ENCODE measurements at places on chromosomes 12 and 14.

GRCh38 chr12:15956413-15957185, 45.5 kb downstream of the DERA start:
- no peak for DNase-seq

DNA sequence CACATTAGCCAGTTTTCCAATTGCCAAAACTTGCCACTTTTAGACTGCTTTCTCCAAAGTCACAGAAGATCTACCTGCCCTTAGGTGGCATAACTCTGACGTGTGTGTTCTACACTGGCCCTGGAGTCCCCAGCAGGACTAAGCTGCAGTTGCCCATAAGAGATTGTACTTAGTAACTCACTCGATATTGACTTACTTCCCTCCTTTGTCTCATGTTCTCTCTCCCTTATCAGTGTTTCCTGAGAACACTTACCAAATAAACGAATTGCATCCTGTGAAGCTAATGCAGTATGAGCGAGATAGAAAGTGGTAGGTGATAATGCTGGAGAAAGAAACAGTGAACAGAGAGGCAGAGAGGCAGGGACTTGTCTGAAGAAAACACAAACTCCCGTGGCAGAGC, 117.2 kb downstream of the NUAK1 start:
- DNase-seq: no peak

DNA sequence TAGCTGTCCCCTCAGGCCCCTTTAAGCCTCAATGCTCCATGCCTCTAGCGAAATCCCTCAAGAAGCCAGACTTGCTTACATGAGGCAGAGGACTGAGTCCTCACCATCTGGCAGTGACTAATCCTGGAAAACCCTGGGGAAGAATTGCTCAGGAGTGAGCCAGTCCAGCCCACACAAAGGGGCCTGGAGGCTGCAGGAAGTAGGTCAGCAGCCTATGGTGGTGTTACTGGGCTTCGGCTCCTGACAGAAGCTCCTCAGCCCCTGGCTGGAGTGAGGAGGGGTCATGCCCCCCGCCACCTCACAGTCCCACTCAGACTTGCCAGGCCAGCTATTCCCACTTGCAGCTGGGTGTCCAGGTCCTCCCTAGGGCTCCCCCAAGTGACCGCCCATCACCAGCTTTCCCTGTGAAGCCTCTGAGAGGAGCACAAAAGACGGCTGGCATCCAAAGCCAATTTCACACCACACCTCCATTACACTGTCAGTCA, 250.5 kb downstream of the DPF3 start:
- no peak for DNase-seq

DNA sequence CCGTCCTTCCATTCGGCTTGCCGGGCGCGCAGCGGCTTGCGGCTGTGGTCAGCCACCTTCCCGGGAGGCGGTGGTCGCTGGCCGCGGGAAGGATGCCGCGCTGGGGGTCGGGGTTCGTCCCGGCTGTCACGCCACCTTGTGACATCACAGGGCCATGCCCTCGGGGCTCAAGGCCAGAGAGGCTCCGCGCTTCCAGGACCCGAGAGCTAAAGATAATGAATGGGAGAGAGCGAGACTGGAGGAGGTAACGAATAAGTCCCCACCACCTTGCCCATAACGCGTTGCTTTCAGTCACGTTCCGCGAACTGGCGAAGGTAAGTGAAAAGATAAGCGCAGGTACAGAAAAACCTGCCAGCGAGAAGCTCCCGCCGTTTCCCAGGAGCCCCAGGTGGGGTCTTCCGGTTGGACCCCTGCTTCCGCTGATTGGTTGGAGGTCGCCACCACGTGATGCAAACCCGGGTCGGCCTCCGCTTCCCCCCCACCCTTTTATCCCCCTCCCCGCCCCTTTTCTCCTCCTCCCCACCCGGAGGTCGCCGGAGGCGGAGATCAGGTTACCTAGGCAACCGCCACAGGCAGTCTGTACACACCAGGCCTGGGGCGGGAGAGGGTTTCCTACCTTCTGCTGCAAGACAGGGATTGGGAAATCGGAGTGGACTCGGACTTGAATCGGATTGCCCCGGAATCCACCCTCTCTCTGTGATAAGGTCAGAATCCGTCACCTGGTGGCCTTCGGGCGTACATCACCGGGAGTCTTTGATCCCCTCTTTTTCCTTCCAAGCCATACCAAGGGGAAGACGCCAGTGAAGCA, at the start of gene LRRC9:
Gene LRRC9, plus strand, starts transcription at position 575 of the 808 bp plus-strand sequence.
- peak; percentile 48 for DNase-seq

DNA sequence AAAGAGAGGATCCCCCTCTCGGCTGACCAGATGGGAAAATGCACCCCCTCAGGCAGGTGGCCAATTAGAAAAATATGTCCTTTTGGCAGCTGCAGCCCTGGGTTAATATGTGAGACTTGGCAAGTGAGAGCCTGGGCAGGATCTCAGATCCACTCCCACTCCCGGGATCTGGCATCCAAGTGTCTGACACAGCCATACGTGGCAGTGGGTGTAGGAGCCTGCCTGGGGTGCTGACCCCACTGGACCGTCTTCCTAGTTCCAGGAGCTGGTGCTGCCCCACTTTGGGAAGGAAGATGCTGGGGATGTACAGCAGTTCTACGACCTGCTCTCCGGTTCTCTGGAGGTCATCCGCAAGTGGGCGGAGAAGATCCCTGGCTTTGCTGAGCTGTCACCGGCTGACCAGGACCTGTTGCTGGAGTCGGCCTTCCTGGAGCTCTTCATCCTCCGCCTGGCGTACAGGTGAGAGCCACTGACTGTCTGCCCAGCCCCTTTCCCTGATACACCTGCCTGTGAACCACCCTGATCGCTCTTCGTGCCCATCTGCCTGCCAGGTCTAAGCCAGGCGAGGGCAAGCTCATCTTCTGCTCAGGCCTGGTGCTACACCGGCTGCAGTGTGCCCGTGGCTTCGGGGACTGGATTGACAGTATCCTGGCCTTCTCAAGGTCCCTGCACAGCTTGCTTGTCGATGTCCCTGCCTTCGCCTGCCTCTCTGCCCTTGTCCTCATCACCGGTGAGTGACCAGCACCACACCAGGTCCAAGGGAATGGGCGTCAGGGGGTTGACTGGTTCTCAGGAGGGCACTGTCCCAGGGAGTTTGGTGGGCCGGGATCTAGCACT, 5.8 kb downstream of the NR4A1 start:
- DNase-seq: no peak

GRCh38 chr12:93122569-93123091, 193.5 kb upstream of the EEA1 start:
- no peak for DNase-seq

- DNase-seq: no peak
Measured at GRCh38 chr14:52069307-52070050, 620 bp upstream of the NID2 start.

- no peak for DNase-seq
Measured at GRCh38 chr12:76627346-76628135, 68.0 kb upstream of the OSBPL8 start.

GRCh38 chr14:40417777-40418401, 985.7 kb upstream of the FBXO33 start:
- no peak for DNase-seq

- no peak for DNase-seq
Measured at GRCh38 chr14:78790271-78790670, 620.1 kb downstream of the NRXN3 start.

DNA sequence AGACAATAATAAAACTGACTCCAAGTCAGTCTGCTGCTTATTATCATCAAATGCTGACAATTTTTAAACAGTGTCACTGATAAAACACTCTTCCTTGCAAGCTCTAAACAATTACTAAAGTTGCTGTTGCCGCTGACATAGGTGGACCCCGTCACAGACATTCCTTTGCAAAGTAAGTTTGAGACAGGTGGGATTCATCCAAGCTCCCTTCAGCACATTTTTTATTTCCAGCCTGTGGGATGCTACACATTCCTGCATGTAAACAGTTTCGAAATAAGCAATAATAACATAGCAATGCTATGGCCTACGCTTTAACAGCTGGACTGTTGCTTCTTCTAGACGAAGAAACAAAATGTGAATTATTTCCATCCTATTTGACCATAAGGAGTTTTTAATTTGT, 85.4 kb upstream of the HIF1A start:
- DNase-seq: no peak

DNA sequence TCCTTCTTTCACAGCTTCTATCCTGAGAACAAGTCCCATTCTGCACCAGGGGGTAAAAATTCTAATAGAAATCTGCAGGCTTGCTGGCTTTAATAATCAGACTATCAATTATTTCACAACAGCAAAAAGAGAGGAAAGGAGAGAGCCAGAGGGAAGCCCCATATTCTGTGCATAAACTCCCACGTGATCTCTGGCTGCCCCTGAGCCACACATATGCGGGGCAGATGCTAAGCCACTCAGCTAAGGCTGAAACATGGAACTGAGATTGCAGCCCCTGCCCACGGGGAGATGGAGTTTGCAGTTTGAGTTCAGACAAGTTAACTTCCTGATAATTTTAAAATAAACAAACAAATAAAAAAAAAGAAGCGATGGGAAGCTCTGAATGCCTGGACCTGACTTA, 254.4 kb upstream of the CCDC196 start:
- no peak for DNase-seq

DNA sequence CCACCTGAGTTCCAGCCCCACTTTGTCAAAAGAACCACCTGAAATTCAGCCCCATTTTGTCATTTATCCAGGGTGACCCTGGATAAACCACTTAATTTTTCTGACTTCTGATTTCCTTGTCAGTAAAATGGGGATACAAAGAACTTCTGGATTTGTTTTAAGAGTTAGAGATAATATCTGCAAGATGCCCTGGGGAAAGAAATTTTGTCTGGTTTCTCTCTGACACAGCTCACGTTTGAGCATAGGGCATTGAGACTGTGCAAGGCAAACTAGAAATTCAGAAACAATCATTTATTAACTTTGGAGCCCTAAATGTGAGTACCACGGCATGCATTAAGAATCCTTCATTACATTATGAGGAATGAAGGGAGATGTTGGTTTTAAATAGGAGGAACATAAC, 37.2 kb downstream of the TMTC2 start:
- no peak for DNase-seq

DNA sequence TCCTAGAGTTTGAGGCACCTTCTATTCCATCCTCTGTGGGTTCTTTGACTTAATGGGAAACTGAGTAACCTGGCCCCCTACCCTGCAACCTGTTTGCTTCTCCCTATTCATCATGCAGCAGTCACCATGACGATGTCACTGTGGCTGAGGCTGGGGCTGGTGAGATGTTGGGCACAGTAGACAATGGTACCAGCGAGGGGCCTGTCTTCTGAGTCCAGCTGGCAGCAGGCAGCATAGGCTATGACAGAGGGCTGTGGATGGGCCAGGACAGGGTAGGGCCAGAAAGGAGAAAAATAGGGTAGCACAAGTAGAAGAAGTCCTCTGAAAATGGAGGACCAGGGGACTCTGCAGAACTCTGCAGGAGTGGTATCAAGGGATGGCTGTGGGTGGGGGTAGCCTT, 2.0 kb downstream of the CIROP start:
- DNase-seq: no peak

DNA sequence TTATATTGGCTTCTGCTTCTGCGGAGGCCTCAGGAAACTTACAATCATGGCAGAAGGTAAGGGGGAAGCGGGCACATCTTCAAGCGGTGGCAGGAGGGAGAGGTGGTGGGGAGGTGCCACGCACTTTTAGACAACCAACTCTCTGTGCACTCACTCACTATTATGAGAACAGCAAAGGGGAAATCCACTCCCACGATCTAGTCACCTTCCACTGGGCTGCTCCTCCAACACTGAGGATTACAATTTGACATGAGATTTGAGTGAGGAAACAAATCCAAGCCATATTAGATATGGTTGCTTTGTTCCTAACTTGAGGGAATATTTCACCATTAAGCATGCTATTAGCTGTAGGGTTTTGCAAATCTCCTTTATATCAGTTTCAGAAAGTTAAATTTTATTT, 80.3 kb downstream of the UNC79 start:
- DNase-seq: no peak

DNA sequence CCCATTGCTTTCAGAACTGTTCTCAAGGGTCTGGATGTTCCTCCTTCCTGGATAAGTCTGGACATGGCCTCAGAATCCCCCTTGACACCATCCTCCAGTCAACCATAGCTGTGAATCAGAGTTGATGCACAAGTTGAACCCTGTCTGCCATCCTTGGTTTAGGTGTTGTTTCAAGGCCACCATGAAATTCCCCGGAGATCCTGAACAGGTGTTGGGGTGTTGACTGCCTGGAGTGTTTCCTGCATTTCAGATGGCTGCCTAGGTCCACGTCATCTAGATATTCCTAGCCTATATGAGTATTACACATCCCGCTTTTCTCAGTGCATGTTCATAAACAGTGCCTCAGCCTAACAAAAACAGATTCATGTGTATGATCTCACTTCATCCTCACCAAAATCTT, 86.7 kb upstream of the PWP1 start:
- DNase-seq: no peak

DNA sequence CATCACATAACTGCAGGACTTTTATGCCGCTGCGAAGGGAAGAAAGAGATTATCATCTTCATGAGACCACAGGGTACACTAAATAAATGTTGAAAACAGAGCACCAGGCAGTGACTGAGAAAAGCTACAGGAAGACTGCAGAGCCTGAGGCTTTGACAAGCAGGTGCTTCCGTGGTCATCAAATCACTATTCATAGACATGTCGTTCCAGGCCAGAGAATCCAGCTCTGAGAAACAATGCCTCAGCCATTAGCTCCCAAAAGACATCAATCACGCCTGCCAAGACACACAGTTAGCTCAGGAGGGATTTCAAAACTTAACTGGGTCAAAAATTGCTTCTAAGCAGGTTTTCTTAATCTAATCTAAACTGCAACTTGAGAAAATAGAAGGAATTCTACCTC, 47.2 kb upstream of the GARIN6 start:
- DNase-seq: no peak

DNA sequence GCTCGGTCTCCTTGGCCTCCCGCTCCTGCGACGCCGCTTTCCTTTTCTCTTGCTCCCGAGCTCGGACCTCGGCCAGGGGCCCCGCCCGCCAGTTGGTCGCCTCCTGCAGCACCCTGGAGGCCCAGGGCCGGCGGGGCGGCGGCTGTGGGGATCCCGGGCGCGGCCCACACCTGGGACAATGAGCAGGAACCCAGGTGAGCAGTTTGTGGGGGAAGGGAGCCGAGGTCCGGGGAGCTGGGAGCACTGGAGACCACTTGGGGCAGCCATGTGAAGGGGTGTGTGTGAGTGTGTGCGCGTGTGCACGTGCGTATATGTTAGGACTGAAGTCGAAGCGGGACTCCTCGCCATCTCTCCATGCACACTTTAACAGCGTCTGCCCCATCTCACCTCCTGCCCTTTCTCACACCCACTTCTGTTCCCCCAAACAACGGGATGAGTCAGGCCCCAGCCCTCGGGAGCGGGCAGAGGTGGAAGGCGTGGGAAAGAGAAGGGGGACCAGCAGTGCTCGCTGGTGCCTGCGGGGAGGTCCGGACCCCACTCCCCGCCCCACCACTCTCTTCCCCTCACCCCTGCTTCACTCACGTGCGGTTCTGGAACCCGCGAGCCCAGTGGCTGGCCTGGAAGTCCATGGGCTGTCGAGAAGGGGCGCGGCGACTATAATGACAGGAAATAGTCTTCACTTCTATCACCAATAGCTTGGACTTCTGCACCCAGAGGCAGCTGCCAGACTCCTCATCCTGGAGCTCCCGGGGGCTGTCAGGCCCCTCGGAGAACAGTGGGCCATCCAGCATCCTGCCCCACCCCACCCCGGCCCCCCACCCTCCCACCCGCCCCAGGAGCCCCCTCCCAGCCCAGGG, 450 bp downstream of the DDN start:
- DNase-seq: peak; percentile 45

All from activated CD8-positive, alpha-beta memory T cell treated with anti-CD3 and anti-CD28 coated beads, Interleukin-2, amount 50 U/mL, for 4 hours (primary cell).